Nasal cavity respiratory epithelium epithelial cell of viscerocranial mucosa (primary cell): ENCODE measurements at places on chromosomes 1 and 21. TPM values are rescaled to one million over a fixed set of nuclear protein-coding genes. Genes with fewer than 3 reads are reported as not detected.

Gene PLA2G4A
- total RNA-seq = 7.5 and 8.5 TPM in 2 replicates

Gene ZNF362
- 0.68 and 4.9 TPM in 2 replicates for total RNA-seq

Gene OR6K3
- total RNA-seq = not detected in 2 replicates

Gene TMEM82
- not detected in 2 replicates for total RNA-seq

Gene CCDC181
- under 0.01 and 0.14 TPM in 2 replicates for total RNA-seq

Gene APH1A
- total RNA-seq = 107 and 132 TPM in 2 replicates

Gene LCE2A
- not detected in 2 replicates for total RNA-seq

Gene MEF2D
- 4.8 and 10.3 TPM in 2 replicates for total RNA-seq

Gene RXFP4
- not detected in 2 replicates for total RNA-seq

Gene ENAH
- 65.6 and 197 TPM in 2 replicates for total RNA-seq

Gene C1QC
- not detected in 2 replicates for total RNA-seq

Gene ERICH3
- not detected in 2 replicates for total RNA-seq

Gene CLDN17
- total RNA-seq = 1.4 TPM in 1 of 2 replicates, not detected in the other

Gene FAM76A
- 14.0 and 15.3 TPM in 2 replicates for total RNA-seq

Gene CYP4B1
- under 0.01 and 9.0 TPM in 2 replicates for total RNA-seq

Gene ALX3
- not detected in 2 replicates for total RNA-seq

Gene GBP4
- under 0.01 and 0.36 TPM in 2 replicates for total RNA-seq

Gene PADI1
- total RNA-seq = 2.1 and 6.0 TPM in 2 replicates

Gene AUNIP
- total RNA-seq = 1.4 and 4.8 TPM in 2 replicates

Gene SPATA21
- total RNA-seq = not detected in 2 replicates

Gene RAB25
- total RNA-seq = 46.8 and 48.7 TPM in 2 replicates

Gene TNNI3K
- 0.34 and 0.64 TPM in 2 replicates for total RNA-seq

Gene LY9
- total RNA-seq = not detected in 2 replicates

Gene POLR3GL
- total RNA-seq = 5.1 and 7.2 TPM in 2 replicates
